GM20000 (cell line): ENCODE measurements at places on chromosomes 13 and 19.

- DNase-seq, result no peak
These were observed 850 bp upstream of the KLK11 start for GRCh38 chr19:51027126-51027806.

DNA sequence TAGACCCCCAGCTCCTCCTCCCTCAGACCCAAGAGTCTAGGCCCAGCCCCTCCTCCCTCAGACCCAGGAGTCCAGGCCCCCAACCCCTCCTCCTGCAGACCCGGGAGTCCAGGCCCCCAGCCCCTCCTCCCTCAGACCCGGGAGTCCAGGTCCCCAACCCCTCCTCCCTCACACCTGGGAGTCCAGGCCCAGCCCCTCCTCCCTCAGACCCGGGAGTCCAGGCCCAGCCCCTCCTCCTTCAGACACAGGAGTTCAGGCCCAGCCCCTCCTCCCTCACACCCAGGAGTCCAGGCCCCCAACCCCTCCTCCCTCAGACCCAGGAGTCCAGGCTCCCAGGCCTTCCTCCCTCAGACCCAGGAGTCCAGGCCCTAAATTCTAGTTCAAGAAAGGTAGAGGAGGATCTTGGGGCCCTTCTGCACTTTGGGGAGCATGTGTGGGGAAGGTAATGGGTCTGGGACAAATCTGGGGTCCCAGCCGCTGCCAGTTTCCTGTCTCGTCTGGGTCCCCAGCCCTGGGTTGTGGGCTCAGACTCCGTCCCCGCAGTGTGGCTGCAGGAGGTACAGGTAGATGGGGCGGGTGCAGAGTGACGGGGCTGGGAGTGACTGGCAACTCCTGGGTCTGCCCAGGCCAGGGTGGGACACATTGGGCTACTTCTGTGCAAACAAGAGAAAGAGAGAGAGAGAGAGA, 3.2 kb upstream of the TMEM190 start:
- no peak for DNase-seq

DNA sequence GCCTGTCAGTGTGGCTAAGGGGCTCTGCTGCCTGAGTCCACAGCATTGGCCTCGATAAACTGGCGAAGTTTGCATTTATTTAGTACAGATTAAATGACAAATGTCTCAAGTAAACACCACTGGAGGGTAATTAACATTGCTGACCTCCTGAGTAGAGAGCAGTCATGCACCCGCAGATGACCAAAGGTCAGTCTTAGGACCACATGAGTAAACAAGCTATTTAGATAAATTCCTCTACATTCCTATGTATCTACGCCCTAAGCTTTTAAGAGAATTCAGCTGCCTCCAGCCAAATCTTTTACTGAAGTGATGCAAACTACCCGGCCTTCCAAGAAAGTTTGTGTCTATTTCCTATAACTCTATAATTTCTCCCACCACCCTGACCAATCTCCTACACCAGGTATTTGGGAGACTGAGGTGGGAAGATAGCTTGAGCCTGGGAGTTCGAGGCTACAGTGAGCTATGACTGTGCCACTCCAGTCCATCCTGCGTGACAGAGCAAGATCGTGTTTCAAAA, 22.9 kb downstream of the CD70 start:
- no peak for DNase-seq

- no peak for DNase-seq
These were observed 1043.4 kb downstream of the DIAPH3 start for GRCh38 chr13:59120297-59120843.

DNA sequence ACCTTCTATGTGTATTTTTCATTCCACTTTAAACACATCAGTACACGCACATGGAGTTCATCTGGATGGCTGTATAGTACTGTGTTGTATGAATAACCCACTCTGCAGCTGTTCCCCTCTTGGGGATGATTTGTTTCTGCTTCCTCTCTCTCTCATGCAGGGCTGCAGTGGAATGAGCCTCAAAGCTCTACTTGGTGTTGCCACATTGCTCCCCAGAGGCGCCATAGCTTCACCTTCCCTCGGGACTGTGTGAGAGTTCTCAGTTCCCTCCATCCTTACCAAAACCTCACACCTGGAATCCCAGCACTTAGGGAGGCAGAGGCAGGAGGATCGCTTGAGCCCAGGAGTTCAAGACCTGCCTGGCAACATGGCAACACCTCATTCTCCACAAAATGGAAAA, 28.4 kb upstream of the GPR183 start:
- peak; percentile 29 for DNase-seq

GRCh38 chr13:79079351-79079839, 326.7 kb downstream of the RBM26 start:
- DNase-seq, result no peak

GRCh38 chr13:98450539-98451111, 126.3 kb downstream of the STK24 start:
- DNase-seq, result no peak

GRCh38 chr13:28166257-28166656, 27.9 kb downstream of the PAN3 start:
- no peak for DNase-seq

DNA sequence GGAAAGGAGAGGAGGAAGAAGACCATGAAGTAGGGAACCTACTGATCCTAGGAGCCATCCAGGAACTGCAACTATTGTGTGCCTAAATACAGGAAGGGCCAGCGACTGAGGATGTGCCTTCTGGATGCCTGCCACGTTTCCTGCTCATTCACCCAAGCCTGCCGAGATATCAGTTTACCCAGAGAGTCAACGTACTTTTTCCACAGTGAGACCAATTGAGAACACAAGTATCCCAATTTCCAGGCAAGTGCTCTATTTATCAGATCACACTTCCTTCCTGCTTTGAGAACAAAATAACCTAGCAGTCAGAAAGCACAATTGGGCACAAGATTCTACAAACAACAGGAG, 122.4 kb downstream of the AKAP11 start:
- no peak for DNase-seq

- no peak for DNase-seq
These were observed 55.4 kb upstream of the USE1 start for GRCh38 chr19:17159466-17160393.

DNA sequence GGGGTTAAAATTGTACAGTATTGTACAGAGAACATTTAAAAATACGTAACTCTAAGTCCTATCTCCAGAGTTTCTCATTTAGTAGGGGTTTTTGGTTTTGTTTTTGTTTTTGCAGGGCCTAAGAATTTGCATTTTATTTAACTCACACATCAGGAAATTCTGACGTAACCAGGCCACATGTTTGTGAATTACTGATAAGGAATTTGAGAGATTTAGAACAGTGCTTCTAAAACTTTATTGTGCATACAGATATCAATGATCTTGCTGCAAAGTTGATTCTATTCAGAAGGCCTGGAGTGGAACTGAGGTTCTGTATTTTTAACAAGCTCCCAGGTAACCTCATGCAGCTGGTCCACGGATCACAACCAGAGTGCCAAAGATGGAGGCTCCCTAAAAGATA, 49.3 kb downstream of the LIG4 start:
- DNase-seq, result no peak

GRCh38 chr13:51666374-51666773, 82.1 kb downstream of the WDFY2 start:
- DNase-seq, result no peak

GRCh38 chr19:1953441-1954094, 12.6 kb downstream of the CSNK1G2 start:
- no peak for DNase-seq

GRCh38 chr13:50831512-50831911, 12.0 kb downstream of the DLEU7 start:
- no peak for DNase-seq

DNA sequence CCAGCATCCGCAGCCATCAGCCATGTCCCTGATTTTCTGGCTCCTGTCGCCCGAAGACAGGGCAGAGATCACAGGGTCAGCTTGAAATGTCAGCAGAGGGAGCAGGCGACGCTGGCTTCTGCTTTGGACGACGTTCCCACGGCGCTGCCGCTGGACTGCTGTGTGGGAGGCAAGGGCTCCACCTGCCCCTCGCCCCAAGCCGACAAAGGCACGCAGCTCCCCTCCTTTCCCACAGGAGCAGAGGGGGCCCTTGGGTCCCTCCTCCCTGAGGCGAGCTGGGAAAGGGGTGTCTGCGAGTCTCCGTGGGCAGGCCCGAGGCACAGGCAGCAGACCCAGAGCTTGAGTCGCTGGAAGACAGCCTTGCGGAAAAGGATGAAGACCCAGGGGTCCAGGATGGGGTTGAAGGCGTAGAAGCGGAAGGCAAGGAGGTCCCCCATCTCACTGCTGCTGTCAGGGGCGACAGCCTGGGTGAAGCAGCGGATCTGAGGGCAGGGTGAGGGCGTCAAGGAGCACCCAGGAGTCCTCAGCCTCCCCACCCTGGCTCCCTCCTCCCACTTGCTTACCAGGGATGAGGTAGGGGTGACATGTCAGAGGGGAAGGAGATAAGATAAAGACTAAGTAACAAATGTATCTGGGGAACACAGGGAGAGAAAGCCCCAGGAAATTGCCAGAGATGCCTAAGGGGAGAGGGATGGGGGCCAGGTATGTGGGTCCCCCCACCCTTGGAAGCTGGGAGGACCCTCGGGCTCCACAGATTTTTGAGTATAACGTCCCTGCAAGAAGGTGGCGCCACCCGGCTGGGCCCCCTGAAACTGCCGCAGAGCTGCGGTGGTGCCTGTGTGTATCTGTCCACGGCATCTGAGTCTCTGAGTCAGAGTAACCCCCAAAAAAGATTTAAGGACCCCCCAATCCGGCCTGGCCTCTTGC, 3.4 kb downstream of the PTGIR start:
- DNase-seq, result no peak

GRCh38 chr19:38725469-38726283, 18.6 kb downstream of the CAPN12 start:
- DNase-seq, result no peak

DNA sequence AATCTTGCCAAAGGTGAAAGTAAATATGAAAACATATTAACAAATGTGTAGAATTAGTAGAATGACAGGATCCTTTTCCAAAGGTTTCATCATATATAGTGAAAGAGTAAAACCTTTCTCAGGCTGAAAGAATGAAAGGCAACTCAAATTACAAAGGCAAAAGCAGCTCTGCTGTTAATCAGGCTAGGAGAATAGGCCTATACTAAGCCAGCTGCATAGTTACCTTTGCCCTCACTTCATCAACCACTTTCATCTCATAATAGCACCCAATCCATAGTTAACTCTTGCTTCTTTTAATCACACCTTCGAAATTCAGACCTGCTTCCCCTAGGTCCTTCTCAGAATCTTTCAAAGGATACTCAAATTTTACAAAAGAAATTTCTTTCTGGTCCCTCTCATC, 1167.6 kb upstream of the ATXN8OS start:
- DNase-seq, result no peak

DNA sequence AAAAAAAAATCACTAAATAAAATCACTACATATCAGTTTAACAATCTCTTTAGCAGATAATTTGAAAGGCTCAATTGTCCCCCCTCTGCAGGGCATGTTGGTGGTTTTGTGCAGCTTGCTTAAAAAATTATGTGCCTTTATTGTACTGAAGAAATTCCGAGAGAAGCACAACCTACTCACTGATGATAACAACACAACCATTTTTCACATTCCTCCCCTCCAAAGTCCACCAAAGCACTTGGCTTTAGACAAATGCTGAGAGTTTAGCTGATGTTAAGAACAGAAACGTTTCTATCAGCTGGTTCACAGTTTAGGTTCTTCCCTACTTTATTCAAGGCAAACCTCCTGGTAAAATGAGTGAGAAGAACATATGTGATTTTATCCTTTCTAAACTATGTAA, 923 bp downstream of the DOCK9 start:
- DNase-seq, result no peak

- DNase-seq, result no peak
These were observed 52.5 kb downstream of the PDS5B start for GRCh38 chr13:32638739-32639138.

DNA sequence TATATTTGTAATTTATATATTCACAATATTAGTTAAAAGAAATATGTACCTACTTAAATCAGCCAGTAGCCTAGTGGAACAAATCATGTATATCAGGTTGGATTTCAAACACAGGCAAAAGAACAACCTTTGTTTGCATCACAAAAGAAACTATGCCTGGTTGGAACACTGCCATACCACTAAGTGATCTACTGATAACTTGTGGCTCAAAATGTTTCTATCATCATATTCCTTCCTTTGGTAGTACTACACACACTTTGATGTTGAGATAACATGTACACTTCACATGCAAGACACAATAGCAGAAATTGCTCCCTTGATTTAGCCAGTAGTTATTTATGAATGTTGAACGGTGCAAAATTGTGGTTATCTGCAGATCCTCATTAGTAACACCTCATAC, 146.0 kb upstream of the GPC6 start:
- no peak for DNase-seq

DNA sequence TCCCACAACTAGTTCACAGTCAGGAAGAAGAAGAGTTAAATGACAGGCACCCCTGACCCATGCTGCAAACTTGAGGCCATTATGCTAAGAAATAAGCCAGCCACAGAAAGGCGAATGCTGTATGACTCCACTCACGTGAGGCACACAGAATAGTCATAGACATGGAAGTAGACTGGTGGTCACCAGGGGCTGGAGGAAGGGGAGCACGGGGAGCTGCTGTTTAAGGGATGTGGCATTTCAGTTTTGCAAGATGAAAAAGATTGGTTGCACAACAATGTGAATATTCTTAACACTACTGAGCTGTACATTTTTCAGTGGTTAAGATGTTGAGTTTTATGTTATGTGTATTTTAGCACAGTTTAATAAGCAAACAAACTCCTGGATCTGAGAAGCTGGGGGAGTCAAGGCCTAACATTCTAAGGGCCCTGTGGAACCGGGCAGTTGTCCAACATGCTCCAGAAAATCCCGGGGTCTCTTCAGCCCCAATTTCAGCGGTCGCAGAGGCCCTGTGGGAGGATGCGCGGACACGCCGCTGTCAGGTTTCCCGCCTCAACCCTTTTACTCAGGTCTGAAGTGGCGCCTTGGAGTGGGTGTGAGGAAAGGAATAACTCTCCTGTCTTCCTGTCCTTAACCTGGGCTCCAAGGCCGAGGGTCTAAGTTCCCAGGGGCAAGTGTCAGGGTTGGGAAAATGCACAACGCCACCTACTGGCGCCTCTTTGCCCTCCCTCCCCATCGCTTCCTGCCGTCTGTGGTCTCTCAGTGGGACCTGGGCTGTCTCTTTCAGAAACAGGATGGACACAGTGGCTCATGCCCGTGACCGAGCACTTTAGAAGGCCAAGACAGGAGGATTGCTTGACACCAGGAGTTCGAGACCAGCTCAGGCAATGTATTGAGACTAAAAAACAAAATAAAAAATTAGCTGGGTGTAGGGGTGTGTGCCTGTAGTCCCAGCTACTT, 4.4 kb upstream of the TMEM272 start:
- DNase-seq, result peak; percentile 62

- no peak for DNase-seq
These were observed 1569.4 kb upstream of the PRR20A start for GRCh38 chr13:55571237-55571867.
